ENCODE measurements at places on chromosomes 1 and 21.

- no peak for DNase-seq
Measured at GRCh38 chr1:95604771-95605170, 370.8 kb downstream of the RWDD3 start.

GRCh38 chr1:77475641-77476040 is 193.8 kb downstream of the AK5 start:
- DNase-seq: no peak

DNA sequence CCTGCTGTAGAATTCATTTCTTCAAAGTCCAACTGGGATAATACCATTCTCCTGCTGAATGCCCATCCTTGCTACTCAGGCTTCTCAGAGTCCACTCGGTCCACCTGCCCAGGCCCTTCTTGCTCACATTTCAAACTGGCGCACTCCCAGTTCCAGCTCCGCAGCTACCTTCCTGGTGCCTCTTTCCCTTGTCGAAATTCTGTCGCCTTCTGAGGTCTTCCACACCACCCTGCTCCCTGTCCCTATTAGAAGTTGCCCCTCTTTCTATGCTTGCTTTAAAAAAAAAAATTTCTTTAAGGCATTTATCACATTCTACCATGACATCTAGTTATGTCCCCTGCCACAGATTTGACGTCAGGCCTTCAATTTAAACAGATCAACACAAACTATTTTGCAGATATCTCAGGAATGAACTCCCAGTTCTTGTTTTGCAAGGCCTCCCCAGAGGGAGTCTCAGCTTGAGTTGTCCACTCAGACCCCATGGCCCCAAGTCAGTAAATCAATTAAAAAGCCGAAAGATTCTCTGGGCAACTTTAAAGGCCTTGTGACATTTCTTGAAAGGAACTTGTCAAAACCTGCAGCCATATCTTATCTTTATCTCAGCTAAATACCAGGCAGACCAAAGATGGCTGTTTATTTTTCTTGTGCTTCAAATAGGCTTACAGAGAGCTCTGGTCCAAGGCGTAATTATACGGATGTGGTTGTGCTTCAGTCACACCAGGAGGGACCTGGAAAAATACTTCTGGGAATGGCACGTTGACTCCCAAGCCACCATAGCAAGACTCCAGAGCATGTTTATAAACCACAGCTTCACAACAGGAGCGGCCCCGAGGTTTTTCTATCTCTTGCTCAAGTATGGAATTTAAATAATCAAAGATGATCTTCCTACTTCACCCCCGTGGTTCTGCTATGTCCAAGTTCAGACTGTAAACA is 2.2 kb downstream of the FAM89A start:
- DNase-seq: no peak

- no peak for DNase-seq
Measured at GRCh38 chr1:218743861-218744505, 398.8 kb downstream of the TGFB2 start.

- DNase-seq: no peak
Measured at GRCh38 chr1:114700036-114700600, 4.8 kb upstream of the AMPD1 start.

DNA sequence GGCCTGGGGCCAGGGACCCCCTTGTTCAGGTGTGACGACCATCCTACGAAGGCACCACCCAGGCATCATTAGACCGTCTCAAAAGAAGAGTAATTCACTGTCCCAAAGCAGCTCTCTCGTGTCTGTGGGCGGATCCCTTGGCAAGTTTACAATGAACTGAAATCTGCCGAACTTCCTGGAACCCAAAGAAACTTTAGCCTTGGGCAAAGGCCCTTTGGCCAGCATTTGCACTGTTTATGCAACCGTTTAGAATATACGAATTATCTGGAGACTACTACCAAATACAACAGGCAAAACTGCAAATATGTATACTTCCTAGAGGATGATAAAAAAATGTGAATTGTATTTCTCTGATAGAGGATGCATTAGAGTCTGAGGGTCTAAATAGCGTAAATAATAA is 1.4 kb upstream of the SOD1 start:
- DNase-seq: no peak

DNA sequence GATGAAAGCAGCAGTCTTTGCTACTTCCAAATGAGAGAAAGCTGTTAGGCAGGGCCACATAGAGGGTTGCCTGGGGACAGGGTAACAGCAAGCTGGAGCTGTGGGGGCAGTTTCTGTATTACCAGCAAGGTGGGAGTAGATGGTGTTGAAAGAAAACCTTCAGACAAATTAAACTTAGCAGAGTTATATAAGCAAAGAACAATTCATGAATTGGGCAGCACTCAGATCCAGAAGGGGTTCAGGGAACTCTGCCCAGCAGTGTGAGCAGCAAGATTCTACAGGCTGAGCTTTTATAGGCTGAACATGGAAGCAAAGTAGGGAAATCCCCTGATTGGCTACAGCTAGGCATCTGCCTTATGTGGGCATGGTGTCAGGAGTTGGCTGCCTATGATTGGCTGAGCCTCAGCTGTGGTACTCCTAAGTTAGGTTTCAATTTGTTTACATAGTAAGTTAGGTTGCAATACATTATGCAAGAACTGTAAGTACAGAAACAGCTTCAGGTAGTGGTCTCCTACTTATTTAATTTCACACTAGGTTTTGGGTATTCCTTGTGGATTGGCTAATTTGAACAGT is 64.1 kb upstream of the TMPRSS2 start:
- DNase-seq: no peak

- no peak for DNase-seq
Measured at GRCh38 chr1:37354876-37355650, 119.3 kb upstream of the ZC3H12A start.

DNA sequence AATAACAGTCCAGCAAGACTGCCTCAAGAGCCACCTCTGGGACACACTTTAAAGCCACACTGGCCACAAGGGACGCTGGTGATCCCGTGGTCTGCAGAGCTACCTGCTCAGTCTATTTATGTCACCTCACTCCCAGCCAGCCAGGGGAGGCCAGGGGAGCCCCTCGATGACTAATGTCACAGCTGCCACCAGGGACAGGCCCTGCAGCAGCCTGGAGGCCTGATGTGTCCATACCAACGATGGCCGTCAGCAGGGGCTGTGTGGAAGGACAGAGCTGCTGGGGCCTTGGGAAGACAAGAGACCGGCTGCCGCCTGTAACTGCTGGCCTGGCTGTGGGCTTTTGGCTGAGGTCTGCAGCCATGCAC is 71.0 kb downstream of the SIK1 start:
- no peak for DNase-seq
